AG10803 (cell line): ENCODE measurements at places on chromosomes 16 and 17.

- no peak for DNase-seq
Observed at GRCh38 chr16:88871349-88871702, 4.9 kb upstream of the PABPN1L start.

DNA sequence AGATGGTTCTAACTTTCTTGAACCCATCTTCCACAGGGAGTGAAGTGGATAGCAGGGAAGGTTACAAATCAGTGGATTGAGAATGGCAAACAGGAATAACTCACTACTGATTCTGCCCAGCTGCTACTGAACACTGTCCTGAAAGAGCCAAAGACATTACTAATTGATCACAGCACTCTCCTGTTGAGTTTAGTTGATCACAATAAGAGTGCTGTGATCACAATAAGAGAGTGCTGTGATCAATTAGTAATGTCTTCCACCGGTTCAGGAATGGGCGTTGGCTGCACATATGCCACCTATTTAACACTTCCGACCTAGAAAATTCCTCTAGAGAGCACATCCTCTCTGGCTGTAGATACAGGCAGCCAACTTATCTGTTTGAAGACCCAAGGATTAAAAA is 11.4 kb downstream of the CFAP97D1 start:
- DNase-seq: peak; percentile 65

DNA sequence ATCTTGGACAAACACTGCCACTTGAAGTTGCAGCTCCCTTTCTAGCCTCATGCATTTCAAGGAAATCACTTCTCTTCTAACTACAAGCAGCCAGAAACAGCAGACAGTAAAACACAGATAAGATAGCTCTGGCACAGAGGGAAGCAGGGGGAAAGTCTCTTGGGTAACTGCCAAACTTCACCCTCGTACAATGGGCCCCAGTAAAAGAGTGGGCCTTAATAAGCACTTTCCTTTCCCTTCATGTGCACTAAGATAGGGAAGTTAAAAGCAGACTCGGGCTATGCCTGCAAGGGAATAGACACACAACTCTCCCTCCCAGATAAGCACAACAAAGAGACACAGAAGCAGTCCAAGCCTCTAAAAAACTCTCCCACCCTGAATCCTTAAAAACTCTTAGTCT is 4.2 kb upstream of the KRTAP4-5 start:
- DNase-seq: no peak

- peak; percentile 94 for DNase-seq
Observed at GRCh38 chr17:82497483-82498405, 21.8 kb upstream of the FOXK2 start.

DNA sequence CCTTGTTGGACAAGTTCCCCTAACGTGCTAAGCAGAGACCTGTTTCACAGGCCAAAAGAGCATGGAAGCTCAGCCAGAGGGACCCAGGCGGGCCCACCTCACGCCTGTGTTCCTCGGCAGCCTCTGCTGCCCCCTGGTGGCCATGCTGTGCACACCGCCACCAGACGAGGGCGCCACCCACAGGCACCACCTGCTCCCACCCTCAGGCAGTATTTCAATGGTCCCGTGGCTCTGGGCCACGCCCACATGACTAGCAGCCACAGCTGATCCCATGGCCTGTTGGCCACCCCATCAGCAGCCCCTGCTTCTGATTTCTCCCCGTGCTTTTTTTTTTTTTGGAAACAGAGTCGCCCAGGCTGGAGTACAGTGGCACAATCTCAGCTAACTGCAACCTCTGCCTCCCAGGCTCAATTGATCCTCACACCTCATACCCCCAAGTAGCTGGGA is 18.9 kb downstream of the MPG start:
- DNase-seq: peak; percentile 84

DNA sequence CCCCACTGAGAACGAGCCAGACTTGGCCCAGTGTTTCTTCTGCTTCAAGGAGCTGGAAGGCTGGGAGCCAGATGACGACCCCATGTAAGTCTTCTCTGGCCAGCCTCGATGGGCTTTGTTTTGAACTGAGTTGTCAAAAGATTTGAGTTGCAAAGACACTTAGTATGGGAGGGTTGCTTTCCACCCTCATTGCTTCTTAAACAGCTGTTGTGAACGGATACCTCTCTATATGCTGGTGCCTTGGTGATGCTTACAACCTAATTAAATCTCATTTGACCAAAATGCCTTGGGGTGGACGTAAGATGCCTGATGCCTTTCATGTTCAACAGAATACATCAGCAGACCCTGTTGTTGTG is 631 bp downstream of the BIRC5 start:
- no peak for DNase-seq

DNA sequence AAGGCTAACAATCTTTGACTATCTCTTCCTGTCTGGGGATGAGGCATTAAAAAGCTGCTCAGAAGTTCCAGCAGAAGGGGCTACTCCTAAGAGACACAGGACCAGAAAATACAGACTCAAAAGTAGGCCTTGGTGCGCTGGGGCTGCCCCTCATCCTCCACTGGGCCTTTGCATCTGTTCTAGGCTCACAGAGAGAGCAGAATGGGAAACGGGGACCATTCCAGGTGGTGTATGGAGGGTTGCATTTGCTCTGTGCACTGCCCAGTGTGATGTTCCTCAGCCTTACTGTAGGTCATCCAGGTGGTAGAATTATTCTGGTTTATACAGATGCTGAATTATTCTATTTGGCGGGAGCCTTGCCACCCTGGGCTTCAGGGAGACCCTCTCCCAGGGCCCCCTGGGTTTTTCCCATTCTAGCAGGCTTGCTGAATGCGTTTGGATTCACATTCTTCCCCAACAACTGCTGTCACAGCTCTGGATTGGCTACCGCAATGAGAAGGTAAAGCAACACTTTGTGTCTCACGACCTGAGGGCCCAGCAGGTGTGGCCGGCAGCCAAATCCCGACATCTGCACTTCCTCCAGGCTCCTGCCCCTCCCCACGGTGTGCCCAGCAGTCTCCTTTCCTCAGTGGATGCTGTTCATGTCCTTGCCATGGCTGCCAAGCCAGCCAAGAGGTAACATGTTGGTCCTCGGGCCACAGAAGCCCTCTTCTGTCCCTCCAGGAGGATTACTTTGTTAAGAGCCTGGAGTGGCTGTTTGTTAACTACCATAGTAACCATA is 25.0 kb upstream of the ZNHIT3 start:
- DNase-seq: no peak

DNA sequence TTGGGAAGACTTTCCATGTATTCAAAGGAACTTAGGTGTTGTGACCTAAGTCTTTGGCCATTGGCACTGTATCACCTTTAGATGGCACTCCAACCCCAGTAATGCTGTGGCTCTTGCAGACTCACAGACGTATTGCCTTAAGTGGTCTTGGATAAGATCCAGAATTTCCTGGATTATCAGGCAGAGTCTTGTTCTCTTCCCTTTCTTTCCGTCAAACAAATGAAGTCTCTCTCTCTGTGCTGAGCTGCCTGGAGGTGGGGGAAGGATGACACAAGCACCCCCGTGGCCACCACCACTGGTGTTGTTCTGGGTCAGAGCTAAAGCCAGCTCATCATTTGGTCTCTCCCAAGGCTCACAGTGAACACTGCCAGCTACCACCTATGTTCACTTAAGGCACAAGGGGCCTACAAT is 789.9 kb upstream of the KIF2B start:
- DNase-seq: no peak

GRCh38 chr17:69147460-69147859 is 5.8 kb upstream of the ABCA6 start:
- no peak for DNase-seq
